Motor neuron (in vitro differentiated cells): ENCODE measurements at places on chromosomes 4 and X.

DNA sequence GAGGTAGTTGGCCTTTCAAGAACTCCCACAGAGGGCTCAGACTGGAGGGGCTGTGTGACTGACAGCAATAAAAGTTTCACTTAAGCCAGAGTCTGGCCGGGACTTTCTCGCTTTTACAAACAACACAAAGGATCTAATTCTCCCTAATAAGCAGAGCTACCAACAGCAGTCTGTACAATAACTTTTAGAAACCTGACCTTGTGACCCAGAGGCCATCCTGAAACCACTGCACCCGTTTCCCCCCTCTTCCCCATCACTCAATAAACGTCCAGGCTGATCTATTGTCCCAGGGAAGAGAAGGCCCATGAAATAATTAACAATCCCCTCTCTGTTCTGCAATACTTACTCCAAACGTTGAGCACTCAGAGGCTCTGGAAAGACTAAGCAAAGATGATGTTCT lies 442.4 kb downstream of the ZIC3 start:
- no peak for ATAC-seq

GRCh38 chrX:144275843-144276242 lies 392.0 kb downstream of the UBE2NL start:
- ATAC-seq: no peak

DNA sequence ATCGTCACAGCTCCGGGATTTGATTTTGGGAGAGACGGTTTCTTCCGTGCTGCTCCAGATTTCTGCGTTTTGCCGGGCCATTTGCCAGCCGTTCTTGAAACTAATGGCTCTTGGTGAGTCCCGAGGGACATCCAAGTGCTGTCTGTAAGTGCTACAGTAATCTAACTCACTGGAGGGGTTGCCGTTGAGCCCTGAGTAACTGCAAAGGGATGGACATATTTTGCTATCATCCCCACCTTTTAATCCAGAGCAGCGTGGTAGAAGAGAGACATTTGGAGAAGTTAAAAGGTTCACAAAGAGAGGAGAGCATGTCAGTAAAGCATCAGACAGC lies 88.9 kb upstream of the PDLIM3 start:
- ATAC-seq: no peak

DNA sequence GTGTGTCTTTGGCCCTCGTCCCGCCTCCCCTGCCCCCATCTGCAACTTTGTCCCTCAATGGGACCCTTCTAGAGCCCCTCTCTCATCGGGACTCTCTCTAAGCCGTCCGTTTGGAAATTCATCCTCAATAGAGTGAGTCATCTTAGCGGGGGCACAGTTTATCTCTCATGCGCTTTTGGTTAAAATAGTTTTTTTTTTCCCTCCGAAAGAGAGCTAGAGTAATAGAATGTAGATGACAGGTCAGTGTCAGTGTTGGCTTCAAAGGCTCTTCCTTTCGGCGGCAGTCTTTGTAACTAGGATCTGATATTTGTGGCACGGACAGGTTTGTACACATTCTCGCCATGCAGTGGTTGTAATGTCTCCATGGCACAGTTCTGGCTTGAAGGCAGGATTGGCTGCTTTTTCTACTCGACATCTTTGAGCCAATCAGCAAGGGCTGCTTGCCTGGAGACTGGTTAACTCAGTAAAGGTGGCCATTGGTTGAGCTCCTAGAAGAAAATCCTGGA lies 989 bp downstream of the N4BP2 start:
- ATAC-seq: peak; percentile 55

DNA sequence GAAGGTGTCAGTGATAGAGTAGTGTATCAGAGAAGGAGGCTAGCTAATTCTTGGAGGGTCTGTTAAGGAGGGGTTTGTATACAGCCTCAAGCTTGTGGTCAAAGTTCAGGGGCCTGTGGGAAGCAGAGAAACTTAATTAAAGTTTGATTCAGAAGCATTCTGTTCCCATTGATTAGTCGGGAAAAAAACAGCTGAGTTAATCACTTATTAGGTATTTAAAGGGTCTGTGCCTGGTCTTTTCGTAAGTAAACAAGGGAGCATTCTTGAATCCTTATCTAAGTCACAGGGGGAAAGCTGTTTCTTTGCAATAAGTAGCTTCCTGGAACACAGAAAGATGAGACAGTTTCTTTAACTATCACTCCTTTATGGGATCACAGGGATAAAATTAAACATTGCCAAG lies 492.1 kb downstream of the PCDH10 start:
- no peak for ATAC-seq

- ATAC-seq: no peak
These were observed 18.7 kb downstream of the TXLNG start for GRCh38 chrX:16804923-16805464.

- ATAC-seq: no peak
These were observed 49.3 kb downstream of the CBR4 start for GRCh38 chr4:168960716-168961115.

- peak; percentile 65 for ATAC-seq
These were observed 64.8 kb downstream of the GLRA3 start for GRCh38 chr4:174764105-174764729.

- ATAC-seq: peak; percentile 74
These were observed 11.3 kb upstream of the SLC9A7 start for GRCh38 chrX:46770000-46770816.

GRCh38 chr4:149102765-149103164 lies 660.6 kb upstream of the NR3C2 start:
- ATAC-seq: no peak

DNA sequence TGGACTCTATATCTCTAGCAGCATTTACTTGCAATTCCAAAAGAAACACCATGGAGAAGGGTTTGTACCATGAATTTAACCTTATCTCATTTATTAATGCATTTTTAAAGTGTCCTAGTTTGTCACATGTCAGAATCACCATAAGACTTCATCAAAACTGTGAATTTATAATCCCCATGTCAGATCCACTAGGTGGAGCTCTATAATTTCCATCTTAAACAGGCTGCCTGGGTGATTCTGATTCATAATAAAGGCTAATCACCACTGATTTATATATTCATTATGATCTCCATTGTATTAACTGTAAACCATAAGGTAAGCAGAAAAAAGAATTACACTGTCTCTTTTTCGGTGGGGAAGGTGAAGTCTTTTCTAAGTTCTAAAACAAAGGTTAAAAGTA lies 4.0 kb downstream of the TCEAL2 start:
- ATAC-seq: no peak

DNA sequence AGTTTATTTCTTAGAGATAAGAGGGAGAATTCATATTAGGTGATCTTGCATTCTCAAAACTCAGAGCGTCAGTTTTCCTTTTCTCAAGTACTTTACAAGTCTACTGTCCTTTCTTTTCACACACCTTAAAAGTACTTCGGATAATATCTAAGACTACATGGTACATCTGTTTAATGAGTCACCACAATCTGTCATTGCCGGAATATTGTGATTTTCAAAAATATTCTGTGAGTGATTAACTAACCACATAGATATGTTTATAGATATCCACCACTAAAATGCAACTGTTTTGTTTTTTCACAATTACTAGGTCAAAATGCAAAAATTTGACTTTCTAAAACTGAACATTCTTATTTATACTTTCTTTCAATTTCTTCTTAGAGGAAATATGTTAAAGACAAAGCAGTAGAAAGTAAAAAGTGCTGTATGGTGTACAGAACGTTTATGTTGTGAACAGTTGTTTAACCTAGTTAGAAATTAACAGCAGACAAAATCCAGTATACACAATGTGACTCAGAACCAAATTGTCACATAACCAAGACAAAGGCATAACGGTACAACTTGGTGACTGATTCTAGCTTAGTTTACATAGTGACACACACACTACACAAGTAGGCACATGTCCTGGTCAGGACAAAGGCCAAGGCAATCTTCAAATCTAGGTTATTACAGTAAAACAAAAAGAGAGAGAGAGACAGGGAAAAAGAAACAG lies 482.9 kb downstream of the NAF1 start:
- no peak for ATAC-seq

GRCh38 chrX:45322820-45323219 lies 122.1 kb upstream of the DIPK2B start:
- ATAC-seq: no peak

DNA sequence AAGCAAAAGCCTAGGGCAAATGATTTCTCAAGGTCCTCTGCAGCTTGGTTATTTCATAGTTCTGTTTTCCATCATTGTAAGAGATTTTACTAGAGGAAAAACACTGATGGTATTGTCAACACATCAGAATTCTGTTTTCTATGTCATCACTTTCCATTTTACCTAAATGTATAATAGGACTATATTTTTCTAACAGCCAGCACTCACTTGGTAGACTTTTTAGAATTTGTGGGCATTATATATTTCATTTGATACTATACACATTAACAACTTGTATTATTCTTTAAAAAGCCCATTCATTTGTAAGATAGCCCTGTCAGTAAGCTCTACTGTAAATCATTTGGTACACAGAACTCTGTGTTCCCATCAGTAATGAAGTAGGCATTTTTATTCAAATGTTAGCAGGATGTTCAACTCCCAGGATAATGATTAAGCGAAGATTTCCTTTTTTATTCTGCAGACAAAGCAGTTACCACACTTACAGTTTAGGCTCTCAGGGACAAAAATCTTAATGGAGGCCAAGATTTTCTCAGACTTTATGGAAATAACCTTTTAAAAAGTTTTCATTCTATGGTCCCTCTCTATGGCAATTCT lies 143.6 kb upstream of the TEX13C start:
- no peak for ATAC-seq
